ENCODE measurements at places on chromosomes 3 and 15.

DNA sequence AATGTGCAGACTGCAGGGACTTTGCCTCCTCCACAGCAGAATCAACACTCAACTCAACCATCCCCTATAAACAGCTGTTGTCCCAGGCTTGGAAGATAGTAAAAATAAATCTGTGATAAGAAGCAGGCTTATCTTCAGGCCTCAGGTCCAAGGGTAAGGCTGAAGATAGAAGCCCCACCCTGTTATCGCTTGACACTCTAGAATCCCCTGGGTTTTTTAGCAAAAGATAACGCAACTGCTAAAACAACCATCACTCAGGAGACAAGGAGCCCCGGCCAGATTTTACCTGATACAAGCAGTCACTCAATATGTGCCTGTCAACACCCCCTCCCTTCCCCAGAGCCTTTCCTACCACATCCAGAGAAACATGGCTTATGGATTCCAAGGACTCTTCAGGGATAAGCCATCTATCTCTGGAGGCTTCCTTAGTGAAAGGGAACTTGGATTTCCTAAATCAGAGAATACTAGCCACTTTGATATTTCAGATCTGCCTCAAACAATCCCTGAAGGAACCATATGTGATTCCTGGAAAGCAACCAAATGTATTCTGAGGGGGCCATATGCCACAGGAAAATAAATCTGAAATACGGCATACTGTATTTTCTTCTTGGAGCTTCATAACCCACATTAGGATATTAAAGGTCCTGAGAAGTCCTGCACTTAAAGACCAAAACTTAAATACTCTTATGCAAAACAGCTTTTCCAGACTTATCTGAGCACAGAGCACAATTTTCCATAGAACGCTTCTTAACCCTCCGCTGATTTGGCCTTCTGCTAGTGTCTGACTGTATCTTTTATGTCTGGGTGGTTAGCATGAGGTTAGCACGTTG is 60.4 kb downstream of the LYZL4 start:
- no peak for DNase-seq

GRCh38 chr3:37375184-37376127 is 201.1 kb upstream of the LRRFIP2 start:
- no peak for DNase-seq

DNA sequence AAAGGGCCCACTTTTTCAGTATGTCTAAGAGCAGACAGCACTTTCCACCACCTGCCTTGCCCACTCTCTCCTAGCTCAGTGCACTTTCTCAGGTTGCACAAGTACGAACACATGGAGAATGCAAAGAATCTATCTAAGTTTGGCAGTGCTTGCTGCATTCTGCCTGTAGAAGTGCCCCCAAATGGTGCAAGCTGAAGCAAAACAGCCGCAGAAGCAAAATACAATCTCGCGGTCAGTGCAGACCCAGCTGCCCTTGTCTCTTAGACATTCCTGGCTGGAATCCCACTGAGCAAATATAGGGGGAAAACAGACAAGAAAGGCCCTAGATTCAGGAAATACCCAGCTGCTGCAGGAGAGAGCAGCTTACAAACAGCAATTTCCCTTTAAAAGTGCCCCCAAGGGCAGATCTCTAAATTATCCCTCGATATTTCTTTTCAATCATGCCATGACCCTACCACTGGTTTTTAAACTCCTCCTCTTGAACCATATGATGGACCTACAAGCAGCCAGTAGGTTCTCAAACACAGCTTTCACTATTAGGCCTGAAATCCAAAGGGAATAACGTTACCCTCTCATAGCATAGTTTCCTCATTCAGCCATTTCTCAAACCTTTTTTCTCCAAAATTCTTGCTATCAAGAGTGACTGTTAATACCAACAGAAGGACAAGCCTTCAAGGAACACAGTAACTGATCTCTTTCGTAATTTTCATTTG is 67.0 kb downstream of the TNIK start:
- no peak for DNase-seq

GRCh38 chr15:97748576-97748975 is 211.9 kb upstream of the ARRDC4 start:
- DNase-seq: no peak

DNA sequence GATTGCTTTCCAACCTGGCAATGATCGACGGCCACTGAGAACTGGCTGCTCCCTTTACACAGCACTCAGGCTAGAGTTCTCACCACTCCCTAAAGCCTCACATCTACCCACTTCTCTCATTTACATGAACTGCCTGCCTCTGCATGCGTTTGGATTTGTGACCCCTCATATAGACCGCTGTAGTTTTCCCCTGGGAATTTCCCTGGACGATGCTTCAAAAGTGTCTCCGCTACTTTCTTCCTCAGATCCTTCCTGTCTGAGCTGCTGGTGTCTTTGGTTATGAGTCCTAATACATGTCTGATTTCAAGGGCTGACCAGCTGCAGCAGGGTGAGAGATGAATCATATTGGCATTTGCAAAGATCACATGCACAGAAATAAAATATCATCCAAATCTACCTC is 116.7 kb upstream of the ETV5 start:
- DNase-seq: no peak

- no peak for DNase-seq
These were observed 25.9 kb downstream of the SNX33 start for GRCh38 chr15:75673426-75674235.

- DNase-seq: no peak
These were observed 11.0 kb downstream of the GABRA5 start for GRCh38 chr15:26877831-26878230.

DNA sequence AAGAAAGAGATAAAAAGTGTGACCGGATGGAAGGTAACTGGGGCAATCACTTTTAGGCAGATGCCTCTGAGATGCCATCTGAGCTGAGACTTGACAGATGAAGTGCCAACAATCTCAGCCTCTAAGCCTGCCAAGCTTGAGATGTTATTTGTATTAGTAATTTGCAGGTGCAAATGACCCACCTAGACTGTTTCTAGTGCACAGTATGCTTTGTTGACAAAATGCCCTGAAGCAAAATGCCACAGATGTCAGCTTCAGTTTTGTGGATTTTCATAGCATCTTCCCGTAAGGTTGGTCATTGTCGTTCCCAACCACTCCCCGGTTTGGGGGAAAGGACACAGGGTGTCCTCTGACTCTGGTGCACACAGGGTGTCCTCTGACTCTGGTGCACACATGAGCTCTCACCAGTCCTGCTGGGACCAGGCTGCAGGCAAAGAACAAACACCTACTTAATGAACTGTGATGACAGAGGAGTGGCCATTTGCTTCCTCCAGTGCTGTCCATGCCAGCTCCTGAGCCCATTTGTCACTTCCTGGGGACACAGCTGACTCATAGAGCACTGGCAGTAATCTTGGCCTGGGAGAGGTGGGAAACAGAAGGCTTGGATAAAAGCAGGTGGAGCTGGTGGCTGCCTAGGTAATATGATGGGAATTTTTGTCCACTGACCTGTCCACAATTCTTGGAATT is 16.7 kb upstream of the PPP1R2 start:
- no peak for DNase-seq

DNA sequence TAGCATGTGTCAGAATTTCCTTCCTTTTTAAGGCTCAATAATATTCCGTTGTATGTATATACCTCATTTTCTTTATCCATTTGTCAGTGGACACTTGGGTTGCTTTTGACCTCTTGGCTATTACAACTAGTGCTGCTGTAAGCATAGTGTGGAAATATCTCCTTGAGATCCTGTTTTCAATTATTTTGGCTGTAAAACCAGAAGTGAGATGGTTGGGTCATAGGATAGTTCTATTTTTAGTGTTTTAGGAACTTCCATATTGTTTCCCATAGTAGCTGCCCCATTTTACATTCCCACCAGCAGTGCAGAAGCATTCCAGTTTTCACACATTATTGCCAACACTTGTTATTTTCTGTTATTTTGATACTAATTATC is 70.4 kb upstream of the C15orf39 start:
- DNase-seq: no peak

DNA sequence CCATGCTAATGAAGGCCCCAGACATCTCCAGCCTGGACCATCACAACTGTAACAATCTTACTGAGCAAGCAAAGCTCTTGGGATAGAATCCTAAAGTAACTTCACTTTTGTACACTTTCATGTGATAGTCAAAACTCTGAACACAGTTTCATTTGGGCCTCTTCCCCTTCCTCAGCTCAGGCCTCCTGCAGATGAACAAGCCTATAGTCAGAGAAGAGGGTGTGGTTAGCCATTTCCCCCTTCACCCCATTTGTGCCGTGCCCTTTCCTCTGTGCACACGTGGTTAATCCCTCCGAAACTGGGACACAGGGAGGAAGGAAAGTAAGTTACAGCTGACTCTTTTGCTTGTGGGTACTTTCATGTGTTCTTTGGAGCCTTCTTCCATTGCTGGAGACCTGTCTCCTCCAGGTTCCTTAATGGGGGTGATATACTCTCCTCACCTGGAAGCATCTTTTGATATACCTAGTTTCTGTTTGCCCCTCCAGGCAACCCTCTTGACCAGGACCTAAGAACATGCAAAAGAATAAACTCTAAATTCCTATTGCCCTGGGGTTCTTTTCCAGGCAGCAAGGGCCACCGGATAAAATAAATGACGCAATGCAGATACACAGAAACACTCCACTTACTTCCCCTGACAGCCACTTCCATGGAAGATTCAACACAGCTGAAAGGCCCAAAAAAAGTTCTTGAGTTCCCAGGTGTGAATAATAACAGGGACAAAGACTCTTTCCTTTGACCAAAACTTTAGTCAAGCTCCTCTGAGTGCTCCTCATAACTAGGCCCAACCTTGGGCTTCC is 29.6 kb upstream of the CSTA start:
- DNase-seq: no peak

- DNase-seq: no peak
These were observed 29.2 kb downstream of the APH1B start for GRCh38 chr15:63306492-63307073.

GRCh38 chr3:194769020-194769643 is 83.4 kb downstream of the FAM43A start:
- DNase-seq: peak; percentile 74

- no peak for DNase-seq
These were observed 35.6 kb downstream of the RTP4 start for GRCh38 chr3:187403768-187404288.

DNA sequence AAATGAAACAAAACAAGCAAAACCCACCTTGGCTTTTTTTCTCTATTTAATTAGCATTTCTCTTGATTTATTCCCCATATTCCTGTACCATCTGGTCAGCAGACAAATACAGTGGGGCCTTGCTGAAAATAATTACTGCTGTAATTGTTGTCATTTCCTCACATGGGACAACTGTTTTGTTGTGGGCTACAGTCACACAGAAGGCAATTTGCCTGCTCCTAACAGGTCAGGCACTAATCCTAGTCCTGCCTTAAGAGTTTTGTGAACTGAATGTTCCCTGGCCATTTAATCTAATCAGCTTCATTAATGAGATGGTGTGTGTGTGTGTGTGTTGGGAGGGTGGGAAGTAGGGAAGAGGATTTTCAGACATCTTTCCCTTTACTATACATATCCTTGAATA is 11.6 kb downstream of the TRPC1 start:
- DNase-seq: no peak

- no peak for DNase-seq
These were observed 16.7 kb downstream of the DCBLD2 start for GRCh38 chr3:98884675-98885371.

- no peak for DNase-seq
These were observed 98.7 kb upstream of the BFSP2 start for GRCh38 chr3:133301194-133301593.

DNA sequence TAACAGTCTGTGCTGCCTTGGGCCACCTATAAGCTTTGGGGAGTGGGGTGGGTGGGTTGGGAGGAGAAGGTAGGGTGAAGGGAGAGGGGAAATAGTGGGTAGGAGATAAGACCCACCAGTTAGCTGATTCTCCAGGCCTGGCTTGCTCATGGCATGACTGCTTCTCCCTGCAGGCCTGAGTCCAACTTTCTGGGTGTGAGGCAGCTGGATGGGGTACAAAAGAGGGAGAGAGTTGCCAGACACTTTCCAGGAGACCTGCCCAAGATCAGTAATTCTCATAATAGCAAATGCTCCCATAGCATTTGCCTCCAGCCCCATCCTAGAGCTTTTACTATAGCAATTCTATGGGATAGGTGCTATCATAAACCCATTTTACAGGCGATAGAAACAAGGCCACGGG is 7.7 kb downstream of the CGNL1 start:
- no peak for DNase-seq

DNA sequence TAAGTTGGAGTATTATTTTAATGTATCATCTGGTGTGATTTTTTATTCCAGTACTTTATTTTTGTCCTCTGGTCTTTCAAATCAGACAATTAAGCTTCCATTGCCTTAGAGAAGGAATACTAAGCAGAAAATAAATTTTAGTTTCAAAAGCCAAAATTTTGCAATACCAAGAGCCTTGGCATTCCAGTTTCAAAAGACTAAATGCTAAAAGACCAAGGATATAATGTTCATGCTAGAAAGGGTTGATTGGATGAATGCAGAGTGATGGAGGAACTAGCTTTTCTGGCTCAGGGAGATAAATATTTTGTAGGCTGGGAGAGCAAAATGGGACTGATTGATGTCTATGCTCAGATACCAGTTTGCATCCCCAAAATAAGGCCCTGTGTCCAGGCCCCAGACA is 6.2 kb downstream of the CD200 start:
- DNase-seq: no peak

- DNase-seq: no peak
These were observed 6.8 kb downstream of the RHOV start for GRCh38 chr15:40867199-40867598.

- no peak for DNase-seq
These were observed 47.3 kb downstream of the AQP9 start for GRCh38 chr15:58185439-58185838.

GRCh38 chr3:95289295-95289694 is 1226.4 kb downstream of the NSUN3 start:
- no peak for DNase-seq

DNA sequence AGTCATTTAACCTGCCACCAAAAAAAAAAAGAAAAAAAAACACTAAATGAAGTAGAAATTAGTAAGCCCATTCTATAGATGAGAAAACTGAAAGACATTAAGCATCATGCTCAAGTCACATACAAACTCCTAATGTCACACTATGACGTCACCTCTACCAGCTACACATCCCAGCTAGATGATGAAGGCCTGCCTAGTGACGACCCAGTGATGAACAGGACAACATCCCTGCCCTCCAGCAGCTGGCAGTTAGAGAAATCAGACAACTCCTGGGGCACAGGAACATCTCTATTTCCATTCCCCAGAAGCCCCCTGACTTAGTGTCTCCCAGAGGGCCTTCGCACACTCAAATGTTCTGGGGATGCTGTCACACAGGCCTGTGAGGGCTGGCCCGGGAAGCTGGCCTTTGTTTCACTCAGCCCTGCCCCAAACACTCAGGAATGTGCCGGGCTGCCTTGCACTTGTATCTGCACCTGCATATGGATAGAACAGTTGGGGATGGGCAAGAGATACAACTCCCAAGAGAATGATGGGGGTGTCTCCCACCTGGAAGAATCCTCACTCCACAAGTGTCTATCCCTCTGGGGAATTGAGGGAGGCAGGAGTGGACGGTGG is 7.0 kb upstream of the HAPLN3 start:
- no peak for DNase-seq

GRCh38 chr15:96849271-96849900 is 518.9 kb downstream of the NR2F2 start:
- DNase-seq: no peak
